NCI-H2081 treated with DMSO at 0.1 percent for 48 hours (cell line): ENCODE measurements at places on chromosomes 12 and 14.
A peak's percentile ranks its signal among the peaks of the same experiment; 100 is the strongest.

DNA sequence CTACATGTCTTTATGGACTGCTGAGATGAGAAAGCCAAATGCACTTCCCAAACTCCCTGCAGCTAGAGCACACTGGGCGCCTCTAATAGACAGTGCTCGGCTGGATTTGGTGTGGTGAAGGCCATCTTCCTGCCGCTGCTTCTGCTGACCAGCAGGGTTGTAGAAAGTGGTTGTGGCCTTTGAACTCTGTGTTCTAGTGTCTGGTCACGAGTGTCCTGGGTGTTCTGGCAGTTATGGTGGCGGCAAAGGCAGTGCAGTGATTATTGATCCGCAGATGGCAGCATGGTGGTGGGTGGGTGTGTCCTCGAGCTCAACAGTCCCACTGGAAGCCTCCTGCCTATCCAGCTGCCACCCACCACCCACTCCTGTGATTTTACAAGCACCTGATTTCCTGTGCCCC lies 43.4 kb downstream of the SMIM41 start:
- DNase-seq = no peak

DNA sequence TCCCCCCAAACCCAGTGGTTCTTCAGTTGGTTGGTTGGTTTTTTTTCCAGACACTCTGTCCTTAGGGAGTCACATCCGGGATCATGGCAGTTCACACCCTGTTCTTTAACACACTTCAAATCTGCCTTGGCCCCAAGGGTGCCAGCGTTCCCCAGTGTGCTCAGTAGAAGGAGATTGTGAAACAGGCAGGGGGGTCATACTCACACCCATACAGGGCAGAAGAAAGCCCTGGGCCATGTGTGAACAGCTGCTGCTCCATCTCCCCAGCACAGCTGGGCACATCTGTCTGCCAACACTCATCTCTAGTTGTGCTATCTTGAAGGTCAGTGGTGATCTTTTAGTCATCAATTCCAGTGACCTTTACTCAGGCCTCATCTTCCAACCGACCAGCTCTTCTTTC lies 64.4 kb upstream of the FUT8 start:
- DNase-seq = no peak

DNA sequence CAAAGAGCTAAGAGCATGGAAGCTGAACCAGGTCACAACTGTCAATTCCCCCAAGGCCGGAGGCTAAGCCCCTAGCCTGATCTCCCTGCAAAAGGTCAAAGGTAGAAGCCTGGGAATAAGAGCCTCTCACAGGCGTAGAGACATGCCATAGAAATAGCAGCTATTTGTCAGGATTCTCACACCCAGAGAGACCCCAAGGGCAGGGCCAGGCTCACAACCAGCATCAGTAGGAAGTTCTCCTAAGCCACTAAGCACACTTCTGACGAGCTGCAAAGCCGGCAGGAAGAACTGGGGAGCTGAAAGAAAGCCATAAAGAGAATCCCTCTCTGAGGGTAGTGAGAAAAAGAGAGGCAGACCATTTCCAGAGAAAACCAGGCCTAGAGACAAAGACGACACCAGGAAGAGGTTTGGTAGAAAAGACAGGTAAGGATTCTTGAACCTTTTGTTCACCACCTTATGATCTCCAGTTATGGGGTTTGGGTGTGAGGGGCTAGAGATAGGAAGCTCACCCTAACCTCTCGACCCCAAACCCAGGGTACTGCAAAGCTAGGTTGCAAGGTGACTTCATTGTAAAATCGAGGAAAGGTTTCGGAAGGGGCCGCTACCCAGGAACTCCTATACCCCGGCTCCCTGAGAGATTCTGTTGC lies 1.0 kb downstream of the SMARCC2 start:
- DNase-seq = no peak

GRCh38 chr12:62435303-62436163 lies 31.1 kb upstream of the MON2 start:
- no peak for DNase-seq

GRCh38 chr14:78292003-78292402 lies 121.8 kb downstream of the NRXN3 start:
- no peak for DNase-seq

DNA sequence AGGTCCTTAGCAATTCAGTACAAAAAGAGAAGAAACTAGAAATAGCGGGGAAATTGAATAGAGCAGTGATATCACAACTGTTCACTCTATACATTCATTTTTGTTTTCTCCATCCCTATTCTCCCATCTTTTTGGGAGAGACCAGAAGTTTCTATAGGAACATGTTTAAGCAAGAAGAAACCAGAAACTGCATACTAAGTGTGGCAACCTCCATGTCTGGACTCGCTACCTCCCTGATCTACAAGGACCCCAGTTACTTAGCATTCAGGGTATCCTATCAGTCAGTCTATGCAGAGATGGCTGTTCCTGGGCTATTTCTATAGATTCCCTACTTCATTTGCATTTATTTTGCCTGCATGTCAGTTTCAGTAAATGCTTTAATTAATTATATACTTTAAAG lies 178.6 kb downstream of the PHLDA1 start:
- DNase-seq = no peak

GRCh38 chr14:68696266-68696665 lies 96.6 kb downstream of the ZFP36L1 start:
- no peak for DNase-seq

GRCh38 chr12:32303174-32303549 lies 96.2 kb upstream of the FGD4 start:
- no peak for DNase-seq

DNA sequence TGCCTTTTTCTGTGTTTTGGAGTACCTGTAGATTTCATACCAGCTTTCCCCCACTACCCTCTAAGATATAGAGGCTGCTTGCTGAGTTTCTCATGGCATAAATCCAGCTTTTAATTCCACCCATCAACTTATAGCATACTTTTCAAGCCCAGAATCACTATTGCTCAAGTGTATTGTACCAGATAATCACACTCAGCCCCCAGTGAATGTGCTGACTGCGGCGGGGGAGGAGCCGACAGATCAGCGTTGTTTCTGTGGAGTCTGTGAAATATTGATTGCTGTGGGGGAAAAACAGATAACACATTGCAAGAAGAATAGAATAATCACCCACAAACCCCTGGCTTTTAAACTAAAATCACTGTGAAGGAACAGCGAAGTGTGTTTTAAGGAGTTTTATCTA lies 296.1 kb downstream of the TMEM132D start:
- no peak for DNase-seq

GRCh38 chr14:26199590-26200370 lies 398.1 kb downstream of the NOVA1 start:
- no peak for DNase-seq

DNA sequence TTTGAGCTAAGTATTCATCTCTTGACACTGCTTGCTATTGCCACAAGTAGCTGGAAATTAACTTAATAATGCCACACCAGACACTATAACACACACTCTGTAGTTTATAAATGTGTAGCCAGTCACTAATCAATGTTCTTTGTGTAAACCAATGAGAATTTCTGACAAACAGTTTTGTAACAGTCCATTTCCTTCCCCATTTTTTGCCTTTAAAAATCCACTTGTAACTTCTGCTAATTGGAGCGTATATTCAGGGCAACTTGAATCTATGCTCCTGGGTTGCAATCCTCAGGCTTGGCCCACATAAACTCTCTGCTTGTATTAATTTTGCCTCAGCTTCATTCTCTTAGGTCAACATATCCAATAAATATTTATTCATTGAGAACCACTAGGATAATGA lies 125.0 kb upstream of the DHRS4 start:
- no peak for DNase-seq

DNA sequence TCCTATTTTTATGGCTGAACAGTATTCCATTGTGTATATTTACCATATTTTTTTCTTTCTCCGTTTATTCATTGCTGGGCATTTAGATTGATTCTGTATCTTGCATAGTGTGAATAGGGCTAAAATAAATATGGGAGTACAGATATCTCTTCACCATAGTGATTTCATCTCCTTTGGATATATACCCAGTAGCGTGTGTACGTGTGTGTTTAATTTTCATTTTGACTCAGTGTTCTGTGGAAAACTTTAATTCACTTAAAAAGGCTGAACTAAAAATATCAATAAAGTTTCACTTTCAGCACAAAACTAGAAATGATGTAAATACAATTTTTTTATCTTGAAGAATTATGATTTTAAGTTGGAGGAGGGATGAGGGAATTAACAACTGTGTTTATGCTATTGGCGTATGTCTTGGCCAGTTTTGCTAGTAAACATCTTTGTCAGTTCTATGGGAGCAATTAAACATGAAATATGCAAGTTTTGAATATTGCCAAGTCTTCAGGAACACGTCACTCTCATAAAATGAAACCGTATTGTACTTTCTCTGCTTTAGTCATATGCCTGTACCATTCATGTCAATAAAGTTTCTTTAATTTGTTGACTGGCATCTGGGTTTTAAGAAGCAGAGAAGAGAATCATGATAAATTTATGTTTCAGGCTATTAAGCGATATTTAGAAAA lies 99.8 kb downstream of the PTGER2 start:
- DNase-seq = no peak

- no peak for DNase-seq
These were observed 65.1 kb upstream of the GPHB5 start for GRCh38 chr14:63383776-63384367.

- DNase-seq = no peak
These were observed 32.6 kb downstream of the PPP2R5E start for GRCh38 chr14:63510538-63510937.

- DNase-seq = no peak
These were observed 42.0 kb upstream of the ETV6 start for GRCh38 chr12:11607313-11608081.

DNA sequence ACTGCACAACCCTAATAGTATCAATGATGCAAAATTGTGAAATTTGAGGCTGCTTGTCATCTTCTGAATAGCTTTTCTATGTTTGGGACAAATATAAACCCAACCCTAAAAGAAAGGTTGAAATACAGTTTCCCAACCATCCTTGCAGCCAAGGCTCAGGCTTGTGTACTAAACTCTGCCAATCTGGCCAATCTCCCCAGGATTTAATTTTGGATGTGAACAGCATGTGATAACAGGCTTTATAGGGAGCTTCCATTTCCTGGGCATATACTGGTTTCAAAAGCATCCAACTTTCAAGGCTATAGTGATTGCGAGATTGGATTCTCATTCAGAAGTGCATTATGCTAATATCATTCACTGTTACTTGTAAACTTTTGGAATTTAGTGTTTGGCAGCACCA lies 55.7 kb upstream of the MUCL1 start:
- DNase-seq = no peak

DNA sequence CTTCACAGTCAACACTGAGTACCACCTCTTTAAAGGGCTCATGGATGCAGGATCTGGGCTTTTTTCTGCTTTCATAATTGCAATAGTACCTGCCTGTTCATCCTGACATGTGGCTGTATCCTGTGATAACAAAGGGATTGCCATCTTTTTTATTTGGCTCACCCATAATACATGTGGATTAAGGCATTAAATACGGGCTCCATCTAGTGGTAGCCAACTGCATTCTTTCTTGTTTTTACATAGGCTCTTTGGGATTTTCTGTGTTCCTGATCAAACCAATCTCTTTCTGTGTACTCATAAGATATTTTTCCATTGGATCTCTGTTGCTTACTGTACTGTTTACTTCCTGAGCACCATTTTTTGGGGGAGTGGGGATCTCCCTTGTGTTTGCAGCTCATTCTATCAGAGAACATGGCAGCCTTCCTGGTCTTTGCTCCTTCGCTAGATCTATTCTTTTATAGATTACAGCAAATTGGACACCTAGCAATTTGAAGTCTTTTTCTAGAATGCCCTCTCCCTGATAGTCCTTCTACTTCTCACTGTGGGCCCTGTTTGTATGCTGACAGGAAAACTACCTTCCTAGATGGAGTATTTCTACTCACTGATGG lies 723.4 kb upstream of the MDGA2 start:
- DNase-seq = peak; percentile 57

DNA sequence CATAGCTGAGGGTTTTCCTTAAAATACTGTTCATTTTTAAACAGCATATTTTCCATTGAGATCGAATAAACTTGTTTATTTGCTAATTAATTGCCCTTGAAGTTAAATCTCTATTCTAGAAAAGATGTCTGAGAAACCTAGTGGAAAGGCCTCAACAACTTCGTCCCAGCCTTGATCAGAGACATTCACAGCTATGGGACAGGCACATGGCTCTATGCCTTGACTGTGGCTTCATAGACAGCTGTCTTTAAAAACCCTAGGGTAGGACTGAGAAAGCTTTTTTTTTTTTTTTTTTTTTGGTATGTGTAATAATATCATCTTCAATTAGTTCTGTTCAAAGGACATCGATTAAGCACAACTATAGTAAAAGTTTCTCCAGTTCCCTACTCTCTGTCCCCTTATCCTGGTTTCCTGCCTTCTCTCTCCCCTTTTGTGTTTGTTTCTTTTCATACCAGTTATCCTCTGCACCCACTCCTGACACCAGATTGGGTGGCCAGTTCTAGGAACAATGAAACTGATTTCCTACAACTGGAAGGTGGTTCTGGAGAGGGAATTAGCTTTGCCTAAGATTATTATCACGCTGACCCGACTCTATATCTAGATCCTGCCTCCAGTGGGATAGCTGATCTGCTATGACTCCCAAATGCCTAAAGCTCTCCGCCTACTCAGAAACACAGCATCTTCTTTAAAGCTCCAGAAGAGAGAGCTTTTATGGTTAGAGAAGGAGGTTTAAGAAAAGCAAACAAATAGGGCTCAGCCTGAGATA lies 20.3 kb downstream of the SOCS2 start:
- DNase-seq = no peak

DNA sequence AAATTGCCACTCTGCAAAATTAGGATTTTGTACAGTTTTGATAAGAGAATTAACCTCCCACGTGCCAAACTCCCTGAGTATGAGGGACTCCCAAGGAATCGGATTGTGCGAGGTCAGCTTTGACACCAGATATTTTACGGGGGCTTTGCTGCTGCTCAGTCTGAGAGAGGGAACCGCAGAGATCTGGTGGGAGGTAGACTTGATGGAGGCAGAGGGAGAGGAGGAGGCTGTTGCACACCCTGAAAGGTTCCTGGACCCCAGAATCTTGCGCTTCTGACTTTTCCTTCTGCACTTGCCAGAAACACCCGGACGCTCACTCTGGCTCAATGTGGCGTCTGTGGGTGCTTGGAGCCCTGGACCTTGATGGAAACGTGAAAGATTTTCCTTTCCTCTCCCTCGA lies 83.9 kb downstream of the PAPOLA start:
- no peak for DNase-seq

- DNase-seq = no peak
These were observed 10.8 kb downstream of the TSPAN9 start for GRCh38 chr12:3087758-3088650.

DNA sequence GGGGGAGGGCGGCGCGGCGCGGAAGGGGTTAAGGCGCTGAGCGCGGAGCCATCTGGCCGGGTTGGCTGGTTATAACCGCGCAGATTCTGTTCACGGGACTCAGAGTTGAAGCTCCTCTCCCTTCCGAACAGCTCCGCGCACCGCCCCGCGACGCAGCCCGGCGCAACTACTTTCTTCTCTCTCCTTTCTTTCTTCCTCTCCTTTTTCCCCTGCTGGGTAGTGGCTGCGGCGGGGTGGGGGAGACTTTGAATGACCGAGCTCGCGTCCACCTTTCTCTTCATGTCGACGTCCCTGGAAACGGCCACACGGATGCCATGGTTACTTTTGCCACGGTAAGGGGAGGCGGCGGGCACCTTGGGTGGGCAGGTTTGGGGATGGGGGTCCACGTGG lies at the start of gene NTF3:
NTF3 (plus strand) TSS at position 98 of the 390 bp plus-strand sequence; CDS start at position 315, 217 bp downstream.
- no peak for DNase-seq

GRCh38 chr14:97177635-97178034 lies 380.5 kb downstream of the VRK1 start:
- DNase-seq = no peak

- no peak for DNase-seq
These were observed 130.8 kb upstream of the PTPRQ start for GRCh38 chr12:80313209-80313608.

- DNase-seq = no peak
These were observed 152.2 kb downstream of the CHST11 start for GRCh38 chr12:104608998-104609397.

- no peak for DNase-seq
These were observed 84.4 kb downstream of the ARF6 start for GRCh38 chr14:49977126-49977841.
